Stimulated activated CD4-positive, alpha-beta T cell treated with anti-CD3 and anti-CD28 coated beads, Interleukin-4, amount 100 ng/mL, for 1 hour (primary cell): ENCODE measurements at places on chromosomes 4 and X.

DNA sequence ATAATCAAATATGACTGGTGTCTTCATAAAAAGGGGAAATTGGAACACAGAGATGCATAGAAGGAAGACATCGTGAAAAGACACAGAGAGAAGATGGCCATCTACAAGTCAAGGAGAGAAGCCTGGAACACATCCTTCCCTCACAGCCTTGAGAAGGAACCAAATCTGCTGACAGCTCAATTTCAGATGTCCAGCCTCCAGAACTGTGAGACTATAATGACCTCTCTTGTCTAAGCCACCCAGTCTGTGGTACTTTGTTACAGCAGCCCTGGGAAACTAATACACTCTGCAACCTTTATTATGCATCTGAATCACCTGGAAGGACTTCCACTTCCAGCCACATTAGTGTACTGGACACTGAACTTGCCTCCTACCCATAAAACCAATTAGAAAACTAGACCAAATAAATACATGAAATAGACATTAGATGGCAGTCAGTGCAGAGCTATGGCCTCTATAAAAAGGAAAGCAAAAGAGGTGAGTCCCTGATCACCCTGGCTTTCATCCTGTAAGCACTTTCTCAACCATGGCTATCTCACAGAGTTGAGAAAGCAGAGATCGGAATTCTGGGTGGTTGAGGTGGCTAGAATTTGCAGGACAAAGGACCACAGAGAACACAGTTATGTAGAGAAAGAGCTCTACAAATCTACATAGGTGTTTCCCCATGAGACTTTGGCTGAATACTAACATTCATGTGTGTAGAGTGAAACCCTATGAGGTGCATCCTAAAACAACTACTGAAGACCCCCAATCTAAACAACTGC lies 25.7 kb downstream of the GAB3 start:
- DNase-seq, result no peak

GRCh38 chr4:52317981-52318380 lies 266.9 kb downstream of the SPATA18 start:
- no peak for DNase-seq

GRCh38 chr4:81740487-81740886 lies 268.8 kb upstream of the RASGEF1B start:
- no peak for DNase-seq

- no peak for DNase-seq
These were observed 237.7 kb downstream of the GALNTL6 start for GRCh38 chr4:172050911-172051310.

- DNase-seq, result no peak
These were observed 27.9 kb downstream of the PPARGC1A start for GRCh38 chr4:23861897-23862296.

GRCh38 chrX:23664496-23664895 lies 2.8 kb upstream of the PRDX4 start:
- no peak for DNase-seq

GRCh38 chr4:144355811-144356757 lies 215.6 kb upstream of the GYPA start:
- no peak for DNase-seq

DNA sequence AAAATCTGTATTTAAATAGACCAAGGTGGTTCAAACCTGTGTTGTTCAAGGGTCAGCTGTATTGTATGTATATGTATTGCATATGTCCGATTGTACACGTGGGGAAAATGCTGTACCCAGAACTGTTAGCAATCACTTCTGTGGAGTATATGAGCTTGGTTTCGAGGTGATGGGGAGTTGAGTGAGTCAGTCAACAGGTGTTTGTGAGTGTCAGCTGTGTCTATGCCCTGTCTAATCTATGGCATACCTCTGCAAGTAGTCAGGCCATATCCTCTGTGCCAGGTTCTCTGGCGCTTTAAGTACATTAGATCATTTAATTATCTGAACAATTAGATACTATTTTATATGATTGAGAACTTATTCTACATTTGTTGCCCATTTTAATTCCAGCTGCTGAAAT lies 7.4 kb downstream of the ZRSR2 start:
- no peak for DNase-seq

DNA sequence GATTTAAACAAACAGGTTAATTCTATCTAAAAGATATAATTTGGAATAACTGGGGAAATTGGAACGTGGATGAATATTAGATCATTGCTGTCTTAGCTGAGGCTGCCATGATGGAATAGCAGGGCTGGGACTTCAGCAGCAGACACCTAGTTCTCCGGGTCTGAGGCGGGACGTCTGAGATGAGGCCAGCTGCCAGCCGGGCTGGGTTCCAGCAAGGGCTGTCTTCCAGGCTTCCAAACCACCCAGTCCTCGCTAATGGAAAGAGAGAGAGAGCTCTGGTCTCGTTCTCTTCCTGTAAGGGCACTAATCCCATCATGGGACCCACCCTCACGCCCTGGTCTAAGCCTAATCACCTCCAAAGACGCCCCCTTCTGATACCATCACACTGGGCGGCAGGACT lies 85.7 kb downstream of the ADRA2C start:
- no peak for DNase-seq

GRCh38 chr4:26321373-26322221 lies 783 bp downstream of the RBPJ start:
- DNase-seq, result peak; percentile 32

DNA sequence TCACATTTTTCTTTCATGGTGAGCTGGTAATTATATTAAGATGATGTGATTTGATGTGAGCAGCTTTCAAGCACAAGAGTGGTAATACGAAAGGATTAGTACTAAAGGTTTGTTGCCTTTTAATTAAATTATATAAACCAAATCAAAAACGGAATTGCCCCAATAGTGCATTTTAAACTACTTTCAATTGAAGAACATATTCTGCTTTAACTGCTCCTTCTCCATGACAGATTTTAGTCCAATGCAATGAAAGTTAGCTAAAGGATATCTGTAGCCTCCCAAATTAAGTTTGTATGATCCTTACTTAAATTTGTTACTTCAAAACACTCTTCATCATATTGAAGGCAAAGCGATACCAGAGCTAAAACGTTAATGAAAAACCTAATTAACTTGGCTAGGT lies 447.1 kb upstream of the AMOT start:
- no peak for DNase-seq

DNA sequence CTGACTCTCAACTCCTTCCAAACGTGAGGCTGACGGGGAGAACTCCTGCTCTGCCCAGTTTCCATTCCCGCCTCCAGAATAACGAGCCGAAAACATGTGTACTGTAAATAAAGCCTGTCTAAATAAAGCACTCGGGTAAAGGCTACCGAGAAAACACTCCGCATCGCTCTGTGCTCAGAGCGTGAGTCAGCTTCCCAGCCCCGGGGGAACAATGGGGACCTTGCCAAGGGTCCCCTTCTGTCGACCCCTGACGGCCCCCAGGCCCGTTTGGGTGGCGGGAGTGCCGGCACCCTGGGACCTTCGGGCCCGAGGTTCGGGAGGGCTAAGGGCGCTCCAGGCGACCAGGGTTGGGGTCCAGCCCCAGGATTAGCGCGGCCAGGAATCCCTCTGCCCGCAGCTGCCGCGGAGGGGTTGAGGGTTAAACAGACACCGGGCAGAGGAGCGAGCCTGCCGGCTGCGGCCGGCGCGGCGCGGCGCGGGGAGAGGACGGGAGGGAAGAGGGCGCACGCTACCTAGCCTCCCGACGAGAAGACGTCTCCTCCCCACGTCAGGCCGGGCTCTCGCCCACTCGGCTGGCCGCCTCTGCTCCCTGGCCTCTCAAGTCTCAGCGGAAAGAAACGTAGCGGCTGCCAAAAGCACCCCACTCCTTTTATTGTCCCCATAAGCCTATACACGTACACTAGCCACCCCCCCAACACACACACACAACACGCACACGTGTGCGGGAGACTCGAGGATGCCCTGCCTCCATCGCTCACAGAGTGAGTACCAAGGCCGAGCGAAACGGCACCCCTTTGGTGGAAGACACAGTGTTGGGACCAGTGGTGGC lies 85.5 kb downstream of the BCOR start:
- DNase-seq, result no peak

DNA sequence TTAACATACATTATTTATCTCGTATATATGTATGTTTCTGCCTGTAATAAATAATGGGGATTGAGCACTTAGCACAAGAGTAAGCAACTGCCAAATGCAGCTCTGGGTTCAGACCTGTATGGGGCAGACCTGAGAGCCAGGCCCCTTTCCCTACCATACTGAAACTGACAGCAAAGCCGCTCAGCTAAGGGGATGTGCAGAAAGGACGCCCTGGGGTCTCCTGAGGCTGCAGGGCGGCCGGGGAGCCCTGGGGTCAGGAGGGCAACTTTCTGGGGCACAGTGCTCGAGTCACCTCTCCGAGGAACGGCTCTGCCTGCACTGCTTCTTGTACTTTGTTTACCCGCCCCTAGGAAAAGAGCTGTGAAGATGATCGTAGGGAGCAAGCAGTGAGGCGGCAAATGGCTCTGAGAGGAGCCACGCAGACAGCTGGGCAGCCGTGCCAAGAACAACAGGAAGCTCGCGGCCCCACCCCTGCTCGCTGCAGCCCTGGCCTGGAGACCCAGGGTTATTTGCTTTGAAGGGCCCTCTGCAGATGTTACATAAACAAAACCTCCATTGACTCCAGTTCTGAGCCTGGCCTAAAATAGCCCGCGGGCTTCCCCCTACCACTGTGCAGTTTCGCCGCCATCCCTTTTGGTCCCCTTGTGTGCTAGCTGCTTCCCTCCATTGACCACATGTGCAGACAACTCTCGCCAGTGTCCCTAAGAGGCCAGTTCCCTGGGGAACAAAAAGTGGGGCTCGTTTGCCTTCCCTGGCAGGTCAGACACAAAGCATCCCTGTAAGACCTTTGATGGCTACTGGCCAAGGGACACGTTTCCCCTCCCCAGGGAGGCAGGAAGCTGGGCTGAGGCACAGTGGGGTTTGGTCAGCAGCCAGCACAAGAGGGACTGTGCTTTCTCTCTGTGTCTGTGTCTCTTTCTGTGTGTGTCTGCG lies 111.3 kb upstream of the LNX1 start:
- no peak for DNase-seq

DNA sequence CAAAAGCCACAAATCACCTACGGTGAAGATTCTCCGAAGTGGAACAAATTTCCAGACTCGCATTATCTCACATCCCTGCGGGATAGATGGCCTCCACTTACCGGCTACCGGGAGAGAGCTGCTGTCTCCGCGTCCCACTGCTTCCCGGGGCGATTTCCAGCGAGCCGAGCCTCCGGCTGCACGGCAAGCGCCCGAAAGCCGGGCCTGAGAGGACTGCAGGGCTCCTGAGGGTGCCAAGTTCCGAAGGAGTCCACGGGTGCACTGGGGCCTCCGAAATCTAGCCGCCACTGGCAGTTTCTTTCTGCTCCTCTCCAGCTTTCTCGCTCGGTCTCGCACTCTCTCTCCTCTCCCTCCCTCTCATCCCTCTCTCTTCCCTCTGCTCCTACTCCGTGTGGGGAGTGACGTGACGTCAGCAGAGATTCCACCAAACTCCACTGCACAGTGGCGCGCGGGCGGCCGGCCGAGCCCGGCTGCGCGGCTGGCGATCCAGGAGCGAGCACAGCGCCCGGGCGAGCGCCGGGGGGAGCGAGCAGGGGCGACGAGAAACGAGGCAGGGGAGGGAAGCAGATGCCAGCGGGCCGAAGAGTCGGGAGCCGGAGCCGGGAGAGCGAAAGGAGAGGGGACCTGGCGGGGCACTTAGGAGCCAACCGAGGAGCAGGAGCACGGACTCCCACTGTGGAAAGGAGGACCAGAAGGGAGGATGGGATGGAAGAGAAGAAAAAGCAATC lies 14.0 kb upstream of the PITX2 start:
- DNase-seq, result no peak

- DNase-seq, result no peak
These were observed 443.6 kb upstream of the AR start for GRCh38 chrX:67100031-67100884.

DNA sequence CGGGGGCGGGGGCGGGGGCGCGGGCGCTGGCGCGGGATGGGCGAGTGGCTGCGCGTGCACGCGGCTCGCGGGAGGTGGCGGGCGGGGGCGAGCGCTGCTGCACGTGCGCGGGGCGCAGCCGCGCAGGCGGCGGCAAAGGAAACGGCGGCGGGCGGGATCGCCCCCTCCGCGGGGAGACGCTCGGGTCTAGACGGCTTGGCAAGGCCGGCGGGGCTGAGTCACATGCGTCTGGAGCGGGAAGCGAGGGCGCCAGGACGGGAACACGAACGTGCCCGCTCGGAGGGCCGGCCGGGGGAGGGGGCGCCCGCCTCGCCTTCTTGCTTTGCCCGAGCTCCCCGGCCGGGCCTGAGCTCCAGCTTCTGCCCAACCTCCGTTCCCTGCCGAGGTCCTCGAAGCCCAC lies 4.3 kb upstream of the HAUS7 start:
- peak; percentile 56 for DNase-seq

DNA sequence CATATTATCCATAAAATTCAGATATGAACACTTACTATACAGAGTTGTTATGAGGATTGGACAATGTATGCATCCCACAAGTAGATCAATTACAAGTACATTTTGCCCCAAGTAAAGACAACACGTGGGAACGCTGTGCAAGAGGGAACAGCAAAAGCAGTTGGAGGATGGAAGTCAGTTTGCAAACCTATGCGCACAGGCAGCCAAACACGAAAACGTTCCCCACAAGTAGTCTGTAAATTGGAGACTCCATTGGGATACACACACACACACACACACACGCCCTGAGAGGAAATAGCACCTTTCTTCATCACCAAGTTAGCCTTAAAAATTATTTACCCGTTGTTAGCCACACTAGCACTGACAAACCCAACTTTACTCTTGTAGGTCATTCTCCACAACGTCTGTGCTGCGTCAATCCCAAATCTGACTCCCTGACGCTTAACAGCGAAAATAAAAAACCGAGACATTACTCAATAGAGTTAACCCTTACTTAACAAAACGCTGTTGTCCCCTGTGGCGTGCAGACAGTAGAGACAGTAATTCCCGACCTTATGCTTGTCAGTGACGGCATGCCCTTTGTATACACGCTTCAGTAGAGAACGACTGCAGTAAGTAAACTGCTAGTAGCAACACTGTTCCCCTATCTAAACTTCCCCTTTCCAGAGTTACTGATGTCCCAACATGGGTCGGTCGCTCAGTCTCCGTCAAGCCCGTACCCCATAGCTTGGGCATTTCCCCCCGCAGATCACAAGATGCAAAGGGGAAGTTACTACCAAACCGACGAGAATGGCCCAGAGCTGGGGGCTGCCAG lies 730 bp downstream of the MANBA start:
- DNase-seq, result no peak

DNA sequence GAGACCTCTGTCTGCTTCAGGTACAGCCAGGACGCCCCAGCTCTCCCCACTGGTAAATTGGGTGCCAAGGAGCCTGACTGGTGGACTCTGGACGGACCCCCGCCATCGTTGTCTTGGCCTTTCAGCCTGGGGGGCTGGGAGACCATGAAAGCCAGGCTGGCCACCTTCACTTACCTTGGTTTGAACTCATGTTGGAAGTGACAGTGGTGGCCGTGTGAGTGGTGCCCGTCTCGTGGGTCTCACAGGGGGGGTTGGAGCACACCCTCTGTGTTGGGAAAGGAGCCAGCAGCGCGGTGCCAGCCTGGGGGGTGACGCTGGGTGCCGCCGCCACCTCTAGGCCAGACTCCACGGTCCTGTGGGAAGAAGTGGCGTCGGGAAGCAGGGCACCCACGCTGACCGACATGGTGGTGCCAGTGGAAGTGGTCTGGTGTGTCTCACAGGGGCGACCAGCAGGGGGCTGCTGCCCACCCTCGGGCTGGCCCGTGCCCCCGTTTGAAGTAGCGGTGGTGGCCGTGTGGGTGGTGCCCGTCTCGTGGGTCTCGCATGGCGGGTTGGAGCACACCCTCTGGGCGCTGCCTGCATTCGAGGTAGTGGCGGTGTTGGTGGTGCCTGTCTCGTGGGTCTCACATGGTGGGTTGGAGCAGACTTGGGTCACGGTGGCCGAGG lies 9.6 kb upstream of the RENBP start:
- no peak for DNase-seq

GRCh38 chr4:9594948-9595347 lies 150.7 kb downstream of the DEFB131A start:
- DNase-seq, result no peak
